ENCODE measurements at places on chromosomes 6 and 20.

- no peak for DNase-seq
Measured at GRCh38 chr20:54350415-54350814, 125.0 kb upstream of the DOK5 start.

GRCh38 chr6:139184047-139184446 is 49.2 kb downstream of the HECA start:
- DNase-seq, result no peak

GRCh38 chr20:11270566-11270965 is 596.8 kb upstream of the JAG1 start:
- no peak for DNase-seq

DNA sequence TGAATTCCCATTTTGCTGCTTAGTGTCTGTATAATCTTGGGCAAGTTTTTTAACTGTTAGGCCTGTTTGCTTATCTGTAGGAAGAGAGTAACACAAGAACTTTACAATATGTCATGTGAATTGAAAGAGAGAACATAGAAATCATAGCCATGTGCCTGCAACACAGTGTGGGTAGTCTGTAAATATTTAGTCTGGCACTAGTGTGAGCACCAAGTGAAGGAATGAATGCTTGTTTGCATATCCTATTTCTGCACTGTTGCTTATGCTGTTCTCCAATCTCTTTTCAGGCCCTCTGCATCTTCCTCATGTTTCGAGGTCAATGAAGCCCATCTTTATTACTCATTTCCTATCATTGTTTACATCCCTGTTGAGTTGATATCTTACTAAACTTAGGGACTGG is 49.2 kb downstream of the CBFA2T2 start:
- no peak for DNase-seq

DNA sequence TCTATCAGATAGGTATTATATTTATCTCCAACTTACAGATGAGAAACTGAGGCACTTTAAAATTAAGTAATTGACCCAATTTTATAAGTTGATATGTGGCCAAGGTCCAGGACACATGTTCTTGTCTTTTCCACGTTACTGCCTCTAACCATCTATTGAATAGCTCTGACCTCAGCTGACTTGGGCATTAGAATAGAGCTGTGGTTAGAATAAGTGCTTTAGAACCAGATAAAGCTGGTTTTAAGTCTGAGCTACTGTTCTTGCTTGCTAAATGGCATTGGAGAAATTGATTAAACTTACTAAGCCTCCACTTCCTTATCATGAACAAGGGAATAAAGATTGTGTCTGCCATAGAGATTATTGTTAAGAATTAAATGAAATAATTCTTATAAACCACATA is 147.8 kb upstream of the DTNBP1 start:
- DNase-seq, result no peak

DNA sequence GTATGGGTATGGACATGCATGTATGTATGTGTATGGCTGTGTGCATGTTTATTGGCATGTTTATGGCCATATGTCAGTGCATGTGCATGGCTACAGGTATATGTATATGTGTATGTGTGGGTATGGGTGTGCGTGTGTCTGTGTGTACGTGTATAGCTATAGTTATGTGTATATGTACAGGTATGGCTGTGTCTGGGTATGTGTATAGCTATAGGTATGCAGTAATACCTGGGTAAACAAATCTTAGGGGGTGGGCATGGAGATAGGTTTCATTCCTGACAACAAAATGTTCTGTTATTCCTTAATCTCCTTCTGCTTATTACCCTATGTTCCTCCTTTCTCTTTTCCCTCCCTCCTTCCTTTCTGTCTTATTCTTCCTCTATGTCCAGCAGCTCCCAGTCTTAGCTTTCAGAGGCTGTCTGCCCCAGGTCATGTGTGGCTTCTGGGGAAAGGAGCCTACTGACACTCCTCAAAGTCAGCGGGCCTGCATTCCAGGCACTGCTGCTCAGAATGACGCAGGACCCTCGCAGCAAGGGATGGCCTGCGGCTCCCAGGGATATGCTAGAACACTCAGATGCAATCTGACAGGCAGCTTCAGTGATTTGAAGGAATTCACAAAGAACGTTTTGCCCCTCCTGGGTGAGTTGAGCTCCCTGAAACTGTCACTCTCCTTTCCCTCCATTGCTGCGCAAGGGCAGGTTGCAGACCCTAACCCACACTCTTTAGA is 139.3 kb upstream of the PHACTR1 start:
- no peak for DNase-seq
